ENCODE measurements at places on chromosomes 1 and 21.

DNA sequence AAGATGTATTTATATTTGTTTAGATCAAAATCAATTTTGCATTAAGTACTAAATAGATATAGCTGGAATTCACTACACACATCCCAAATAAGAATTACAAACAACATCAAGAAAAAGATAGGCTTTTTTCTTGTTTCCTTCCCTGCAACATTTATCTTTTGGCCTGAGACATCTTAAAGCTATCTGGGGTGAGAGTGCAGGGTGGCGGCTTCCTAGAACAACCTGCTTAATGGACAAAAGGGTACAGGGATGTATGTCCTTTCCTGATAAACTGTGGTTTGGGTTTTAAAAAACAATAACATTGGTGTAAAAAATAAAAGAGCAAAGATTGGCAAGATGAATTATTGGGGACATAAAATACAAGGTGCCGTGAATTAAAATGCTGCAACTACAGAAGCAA is 54.4 kb downstream of the EPRS1 start:
- no peak for DNase-seq

GRCh38 chr1:116436611-116436970 is 63.5 kb downstream of the ATP1A1 start:
- DNase-seq: no peak

DNA sequence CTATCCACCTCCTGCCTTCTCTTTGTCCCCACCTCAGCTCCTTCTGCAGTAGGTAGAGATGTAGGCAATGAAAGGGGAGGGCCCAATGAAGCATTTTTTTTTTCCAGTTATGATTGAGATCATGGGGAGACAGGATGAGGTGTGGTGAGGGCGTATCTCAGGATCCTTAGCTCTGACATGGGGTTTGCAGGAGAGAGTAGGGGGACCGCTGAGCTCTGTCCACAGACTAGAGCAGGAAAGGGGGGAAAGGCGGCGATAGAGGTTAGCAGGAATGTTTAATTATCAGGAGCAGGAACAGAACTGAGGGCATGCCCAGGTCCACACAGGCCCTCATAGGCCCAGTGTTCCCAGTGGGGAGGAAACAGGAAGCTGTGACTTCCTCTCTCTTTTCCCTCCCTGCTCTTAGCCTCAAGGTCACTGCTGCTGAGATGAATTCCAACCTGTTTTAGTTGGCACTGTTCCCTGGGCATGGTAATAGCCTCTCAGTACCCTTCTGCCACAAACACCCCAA is 901 bp upstream of the RXFP4 start:
- DNase-seq: no peak

DNA sequence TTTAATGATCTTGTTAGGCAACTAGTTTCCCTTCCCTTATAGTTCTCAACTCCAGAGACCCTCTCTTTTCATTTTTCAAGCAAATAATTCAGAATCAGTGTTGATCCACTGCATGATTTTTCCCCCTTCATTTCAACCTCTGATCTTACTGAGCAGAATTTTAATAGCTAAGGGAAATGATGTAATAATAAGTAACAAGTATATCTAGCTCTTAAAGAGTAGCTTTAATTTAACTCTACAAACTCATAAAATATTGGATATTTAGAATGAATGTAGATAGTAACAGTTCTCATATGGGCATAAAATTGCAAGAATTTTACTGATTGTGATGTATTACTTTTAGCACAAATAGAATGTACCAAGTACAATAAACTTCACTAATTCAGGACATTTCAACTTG is 130.2 kb downstream of the NR5A2 start:
- DNase-seq: no peak

DNA sequence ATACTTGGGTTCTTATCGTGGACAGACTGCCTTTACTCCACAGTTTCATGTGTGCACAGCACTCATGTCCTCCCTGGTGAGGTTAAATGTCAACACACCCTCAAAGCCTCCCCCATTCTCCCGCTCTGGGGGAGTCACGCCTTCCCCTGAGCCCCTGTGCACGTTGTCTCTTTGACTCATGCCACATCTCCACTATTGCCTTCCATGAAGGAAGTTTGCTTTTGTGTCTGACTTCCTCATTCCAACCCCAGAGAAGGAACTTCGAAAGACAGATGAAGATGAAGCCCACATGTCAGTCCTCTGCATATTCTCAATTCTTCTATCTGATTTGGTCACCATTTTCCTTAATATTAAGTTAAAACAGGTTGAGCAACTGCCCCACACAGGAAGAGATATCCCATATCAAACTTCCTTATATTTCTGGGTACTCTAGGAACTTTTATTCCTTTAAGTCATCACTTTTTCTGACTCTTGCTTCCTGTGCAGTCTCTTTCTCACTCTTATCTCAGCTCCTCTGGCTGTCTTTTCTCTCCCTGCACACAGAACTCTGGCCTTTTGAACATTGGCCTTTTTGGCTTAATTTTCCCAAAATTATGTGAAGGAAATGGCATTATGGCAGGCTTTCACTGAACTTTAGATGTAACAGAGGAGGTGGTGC is 41.5 kb downstream of the C4BPA start:
- DNase-seq: no peak

GRCh38 chr1:106584107-106584506 is 472.4 kb upstream of the PRMT6 start:
- no peak for DNase-seq

- no peak for DNase-seq
Measured at GRCh38 chr1:165836664-165837482, 9.5 kb downstream of the UCK2 start.

GRCh38 chr1:172005856-172006255 is 164.6 kb downstream of the DNM3 start:
- no peak for DNase-seq

DNA sequence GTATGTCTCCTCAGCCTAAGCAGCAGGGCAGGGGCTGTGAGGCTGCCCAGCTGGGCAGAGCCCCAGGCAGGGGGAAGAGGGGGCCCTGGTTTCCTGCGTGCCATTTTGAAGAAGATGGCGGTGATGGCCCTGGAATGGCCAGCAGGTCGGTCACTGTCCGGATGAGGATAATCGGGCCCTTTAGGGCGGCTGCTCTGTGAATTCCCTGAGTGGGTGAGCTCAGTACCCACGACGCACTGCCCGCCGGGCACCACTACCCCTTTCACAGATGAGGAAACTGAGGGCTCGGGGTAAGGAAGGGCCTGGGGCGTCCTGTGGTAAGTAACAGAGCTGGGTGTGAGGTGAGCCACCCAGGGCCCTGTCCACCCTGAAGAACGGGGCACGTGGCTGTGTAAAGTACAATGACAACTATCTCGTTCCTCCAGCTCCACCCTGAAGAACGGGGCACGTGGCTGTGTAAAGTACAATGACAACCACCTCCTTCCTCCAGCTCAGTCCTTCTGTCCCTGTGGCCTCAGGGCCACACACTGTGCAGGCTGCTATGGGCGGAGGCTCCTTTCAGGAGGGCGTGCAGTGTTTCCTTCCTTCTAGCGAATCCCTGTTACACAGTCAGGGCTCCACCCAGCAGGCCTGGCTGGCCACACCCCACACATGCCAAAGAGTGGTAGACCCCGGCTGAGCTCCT is 23.2 kb downstream of the ITGB2 start:
- peak; percentile 77 for DNase-seq

DNA sequence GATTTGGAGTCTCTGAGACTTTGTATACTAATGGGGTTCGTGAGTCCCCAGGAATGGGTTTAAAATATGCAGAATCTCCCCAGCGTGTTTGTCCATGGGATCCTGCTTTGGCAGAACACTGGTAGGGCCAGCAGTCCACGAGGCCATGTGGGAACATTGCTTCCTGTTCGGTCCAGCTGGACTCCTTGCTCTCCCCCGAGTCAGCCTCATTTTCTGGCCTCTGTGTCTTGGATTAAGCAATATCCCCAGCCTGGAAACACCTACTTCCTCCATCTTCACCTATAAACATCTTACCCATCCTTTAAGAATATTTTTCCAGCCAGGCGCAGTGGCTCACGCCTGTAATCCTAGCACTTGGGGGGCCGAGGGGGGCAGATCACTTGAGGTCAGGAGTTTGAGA is 142.4 kb downstream of the NAV1 start:
- DNase-seq: no peak

GRCh38 chr1:30692201-30692947 is 31.0 kb downstream of the MATN1 start:
- no peak for DNase-seq

- no peak for DNase-seq
Measured at GRCh38 chr1:54460351-54460750, 54.2 kb upstream of the SSBP3 start.

- DNase-seq: peak; percentile 78
Measured at GRCh38 chr1:38559446-38560165, 300.0 kb downstream of the RRAGC start.

GRCh38 chr1:197677752-197678295 is 97.5 kb downstream of the DENND1B start:
- DNase-seq: no peak

GRCh38 chr1:158203693-158204457 is 23.2 kb downstream of the CD1D start:
- DNase-seq: no peak

GRCh38 chr1:205563927-205564441 is 59.5 kb downstream of the CDK18 start:
- no peak for DNase-seq

GRCh38 chr21:38267991-38268863 is 11.4 kb downstream of the KCNJ15 start:
- DNase-seq: no peak

- no peak for DNase-seq
Measured at GRCh38 chr1:163195728-163196448, 6.8 kb downstream of the RGS5 start.

DNA sequence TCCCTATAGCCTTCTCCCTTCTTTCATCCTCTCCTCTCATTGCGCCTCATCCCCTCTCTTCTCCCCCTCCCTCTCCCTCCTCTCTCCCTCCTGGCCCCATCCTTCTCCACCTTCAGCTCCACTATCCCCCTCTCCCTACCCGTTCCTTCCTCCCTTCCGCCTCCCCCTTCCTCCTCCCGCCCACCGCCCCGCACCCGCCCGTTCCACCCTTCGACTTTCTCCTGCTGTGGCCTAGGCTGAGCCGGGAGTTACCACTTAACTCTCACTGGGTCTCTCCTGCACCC is 1.6 kb downstream of the NPR1 start:
- DNase-seq: peak; percentile 4

DNA sequence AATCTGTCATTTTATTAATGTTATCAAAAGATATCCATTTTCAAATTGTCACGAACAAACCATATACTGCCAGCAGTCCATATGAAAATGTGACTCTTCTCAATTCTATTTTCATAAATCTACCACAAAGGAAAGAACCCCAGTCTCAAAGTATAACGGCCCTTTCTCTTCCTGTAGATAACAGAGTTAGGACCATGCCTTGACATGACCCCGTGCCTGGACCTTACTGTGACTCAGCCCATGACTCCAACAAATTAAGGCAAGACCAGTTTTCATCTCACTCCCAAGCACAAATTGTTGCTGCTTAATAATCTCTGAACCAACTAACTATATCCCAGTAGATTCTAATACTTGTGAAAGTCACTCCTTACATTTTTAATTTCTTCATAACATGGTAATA is 124.4 kb upstream of the NFIA start:
- no peak for DNase-seq
